ENCODE measurements at places on chromosomes 3 and 15. TPM values are rescaled to one million over a fixed set of nuclear protein-coding genes. Genes with fewer than 3 reads are reported as not detected.

DNA sequence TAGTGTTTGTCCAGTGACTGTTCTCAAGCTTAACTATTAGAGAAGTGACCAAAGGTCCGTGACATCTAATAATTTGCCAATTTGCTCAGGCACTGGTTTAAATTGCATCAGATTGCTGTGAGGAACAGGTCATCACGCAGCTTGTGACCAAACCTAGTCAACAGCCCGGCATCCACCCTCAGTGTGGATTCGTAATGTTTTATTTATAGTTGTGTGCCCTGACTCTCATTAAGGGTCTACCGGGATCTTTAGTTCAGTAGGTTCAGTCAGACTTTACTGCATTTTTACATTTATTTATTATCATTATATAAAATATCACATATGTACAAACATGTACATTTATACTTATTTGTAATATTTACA, 46.4 kb upstream of the PGPEP1L start:
- DNase-seq: no peak

GRCh38 chr3:31407665-31408064, 125.1 kb upstream of the STT3B start:
- peak; percentile 65 for DNase-seq

GRCh38 chr15:82969353-82969752, 16.7 kb upstream of the RAMAC start:
- DNase-seq: no peak

DNA sequence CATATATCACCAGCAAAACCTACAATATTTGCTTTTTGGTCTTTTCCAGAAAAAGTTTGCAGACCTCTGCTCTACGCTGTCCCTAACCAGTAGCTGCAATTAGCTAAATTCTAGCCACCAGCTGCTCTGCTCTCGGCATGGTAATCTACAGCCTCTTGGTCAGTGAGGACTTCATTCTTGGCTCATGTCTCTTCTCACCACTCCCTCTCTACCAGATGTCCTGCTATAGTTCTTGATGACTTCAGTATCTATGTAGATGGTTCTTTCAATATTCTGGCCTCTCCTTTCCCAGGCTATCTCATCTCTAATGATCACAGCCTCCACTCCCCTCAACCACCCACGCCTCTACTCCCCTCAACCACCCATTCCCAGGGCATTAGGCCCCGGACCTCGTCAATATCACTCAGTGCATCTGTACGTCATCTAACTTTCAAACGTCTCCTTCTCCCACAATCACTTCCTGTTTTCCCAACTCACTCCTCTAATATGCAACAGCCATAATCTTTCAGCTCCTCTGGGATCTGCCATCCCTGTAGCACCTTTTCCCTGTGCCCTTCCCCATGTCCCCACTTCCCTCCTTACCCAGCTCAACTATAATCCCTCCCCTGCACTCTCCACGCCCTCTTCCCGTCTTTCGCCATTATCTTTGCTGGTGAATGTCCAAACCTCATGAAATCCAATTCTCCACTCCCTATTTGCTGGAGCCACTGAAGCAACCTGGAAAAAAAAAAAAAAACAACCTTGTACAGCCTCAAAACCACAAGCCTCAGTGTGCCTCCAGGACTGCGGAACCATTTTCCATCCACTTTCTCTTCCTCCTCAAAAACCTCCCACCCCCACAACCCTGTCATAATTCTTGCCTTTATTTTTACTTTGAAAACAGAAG, 429.4 kb upstream of the PROK2 start:
- no peak for DNase-seq

IQCF5 gene
- not detected for total RNA-seq

GRCh38 chr15:86515625-86516024, 436.0 kb downstream of the AGBL1 start:
- no peak for DNase-seq

DNA sequence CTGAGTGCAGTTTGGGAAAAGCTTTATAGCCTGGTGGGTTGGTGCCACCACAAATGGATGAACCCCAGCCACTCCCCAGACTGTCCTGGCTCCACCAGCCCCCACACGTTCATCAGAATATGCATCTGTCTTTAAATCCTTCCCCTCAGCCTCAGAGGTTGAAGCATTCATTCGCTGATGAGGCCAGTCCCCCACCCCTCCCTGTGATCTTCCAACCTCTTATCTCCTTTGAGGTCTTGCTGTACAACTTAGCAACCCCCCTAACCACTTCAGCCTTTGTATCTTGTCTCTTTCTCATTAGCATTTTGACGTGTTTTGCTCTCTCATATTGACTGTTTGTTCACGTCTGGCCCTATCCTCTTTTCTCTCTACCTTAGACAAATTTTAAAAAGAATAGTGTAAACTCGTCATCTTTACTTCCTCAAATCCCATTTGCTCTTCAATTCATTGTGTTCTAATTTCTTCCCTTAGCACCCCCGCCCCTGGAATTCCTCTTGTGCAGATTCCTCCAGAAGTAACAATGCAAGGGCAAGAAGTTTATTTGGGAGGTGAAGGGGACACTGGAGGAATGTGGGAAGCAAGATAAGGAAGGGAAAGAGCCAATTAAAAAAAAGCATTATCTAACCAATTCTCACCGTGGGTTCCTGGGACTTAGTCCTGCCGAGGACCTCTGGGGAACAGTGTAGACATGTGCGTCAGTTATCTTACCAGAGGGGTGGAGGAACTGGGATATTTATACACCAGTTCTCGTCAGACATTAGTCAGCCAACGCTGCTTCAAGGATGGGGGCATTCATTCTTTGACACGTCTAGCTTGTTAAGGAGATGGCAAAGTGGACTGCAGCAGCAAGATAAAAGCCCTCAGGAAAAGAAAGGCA, 38.6 kb downstream of the MOBP start:
- no peak for DNase-seq

- no peak for DNase-seq
Observed at GRCh38 chr3:136544532-136544931, 207.6 kb downstream of the STAG1 start.

- no peak for DNase-seq
Observed at GRCh38 chr3:98587654-98588053, 5.8 kb downstream of the CPOX start.

GRCh38 chr3:48837163-48837562, 10.5 kb downstream of the PRKAR2A start:
- DNase-seq: no peak

DNA sequence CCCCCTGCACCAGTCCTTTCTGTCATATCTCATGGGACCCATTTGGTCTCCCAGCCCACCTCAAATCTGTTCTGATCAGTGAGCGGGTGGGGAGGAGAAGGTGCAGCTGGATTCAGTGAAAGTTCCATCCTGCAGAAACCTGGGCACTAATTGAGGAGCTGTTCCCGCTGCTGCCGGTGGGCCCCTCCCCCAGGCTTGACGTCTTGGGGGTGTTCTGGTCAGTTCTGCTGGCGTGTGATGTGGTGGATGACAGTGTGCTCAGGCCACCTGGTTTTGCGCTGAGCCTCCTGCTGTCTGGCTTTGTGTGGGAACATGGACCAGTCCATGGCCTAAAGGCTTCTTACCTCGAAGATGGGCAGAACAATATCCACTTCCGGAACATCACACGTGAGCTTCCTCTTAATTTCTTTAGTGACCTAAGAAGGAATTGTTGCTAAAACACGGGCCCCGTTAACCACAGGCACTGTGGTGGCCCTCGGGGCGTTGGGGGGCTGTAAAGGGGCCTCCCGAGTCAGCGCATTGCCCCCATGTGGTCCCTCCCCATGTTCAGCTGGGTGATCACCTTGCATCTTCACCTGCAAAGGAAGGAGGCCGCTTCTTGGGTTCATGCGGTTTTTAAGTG, 59.7 kb downstream of the RGMA start:
- DNase-seq: peak; percentile 18

DNA sequence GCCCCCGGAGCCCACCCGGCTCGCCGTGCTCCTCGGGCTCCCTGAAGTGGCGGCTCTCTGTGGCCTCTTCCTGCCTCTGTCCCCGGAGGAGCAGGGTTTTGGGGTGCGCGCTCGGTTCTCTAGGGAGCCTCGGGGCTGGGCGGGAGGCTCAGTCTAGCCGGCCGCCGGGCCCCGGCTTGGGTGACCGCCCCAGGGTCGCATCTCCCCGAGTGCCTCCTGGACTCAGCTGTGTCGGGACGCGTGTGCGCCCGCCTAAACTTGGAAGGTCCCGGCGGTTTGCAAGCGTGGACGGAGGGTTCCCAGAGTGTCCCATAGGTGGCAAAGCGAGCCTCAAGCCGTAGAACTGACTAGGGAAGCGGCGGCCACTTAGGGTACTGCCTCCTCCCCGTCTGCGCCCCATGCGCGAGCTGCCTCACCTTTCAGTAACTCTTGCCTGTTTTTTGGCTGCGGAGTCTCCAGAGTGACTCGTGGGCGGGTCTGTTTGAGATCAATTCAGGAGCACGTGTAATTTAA, 601 bp downstream of the ACTL6A start:
- peak; percentile 77 for DNase-seq

NANOGP8 gene
- total RNA-seq: 0.29 TPM

RASGRP1 gene
- not detected for total RNA-seq

DNA sequence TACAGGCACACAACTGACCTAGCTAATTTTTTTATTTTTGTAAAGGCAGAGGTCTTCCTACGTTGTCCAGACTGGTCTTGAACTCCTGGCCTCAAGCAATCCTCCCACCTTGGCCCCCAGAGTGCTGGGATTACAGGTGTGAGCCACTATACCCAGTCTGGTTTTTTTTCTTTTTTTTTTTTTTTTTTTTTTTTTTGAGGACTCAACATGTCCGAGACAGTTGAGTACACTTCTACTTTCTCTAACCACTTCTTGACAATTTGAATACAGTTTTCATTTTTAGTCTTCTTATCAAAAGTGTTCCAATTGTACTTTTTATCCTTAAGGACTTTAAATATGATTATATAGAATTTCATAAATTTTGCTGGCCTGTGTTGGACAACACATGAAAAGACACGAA, 7.4 kb upstream of the GSK3B start:
- DNase-seq: no peak

GRCh38 chr15:47814620-47815019, 97.3 kb downstream of the SEMA6D start:
- no peak for DNase-seq

GRCh38 chr3:138440121-138440521, 5.7 kb downstream of the ESYT3 start:
- no peak for DNase-seq

DNA sequence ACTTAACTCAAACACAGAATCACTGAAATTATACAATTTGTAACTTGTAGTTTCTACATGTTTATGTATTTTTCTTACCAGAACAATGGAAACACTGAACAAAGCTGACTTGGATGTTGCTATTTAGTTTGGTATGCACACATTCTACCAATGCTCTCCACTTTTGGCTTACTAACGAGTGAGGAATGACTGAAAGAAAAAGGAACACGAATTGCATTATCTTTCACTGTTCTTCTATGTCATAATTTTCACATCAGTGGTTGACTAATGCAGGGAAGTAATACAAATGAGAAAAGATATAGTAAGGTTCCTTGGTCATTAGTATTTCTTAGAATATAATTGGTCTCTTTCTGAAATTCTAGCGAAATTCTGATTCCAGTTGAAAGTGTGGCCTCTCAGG, 9.8 kb upstream of the CNTN3 start:
- DNase-seq: peak; percentile 5

DNA sequence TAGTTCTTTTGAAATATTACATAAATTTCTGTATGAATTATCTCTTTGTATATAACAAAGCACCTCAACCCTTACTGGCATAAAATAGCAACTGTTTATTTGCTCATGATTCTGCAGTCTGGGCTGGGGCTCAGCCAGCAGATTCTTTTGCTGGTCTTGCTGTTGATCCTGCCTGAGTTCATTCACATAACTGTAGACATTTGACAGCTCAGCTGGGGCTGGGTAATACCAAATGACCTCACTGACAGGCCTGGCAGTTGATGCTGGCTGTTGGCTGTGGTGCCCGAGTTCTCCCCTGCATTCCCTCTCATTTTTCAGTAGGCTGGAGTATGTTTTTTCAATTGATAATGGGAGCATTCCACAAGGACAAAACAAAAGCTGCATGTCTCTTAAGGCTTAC, 449.9 kb upstream of the GOLIM4 start:
- DNase-seq: no peak

CACNA2D3 gene
- 0.06 TPM for total RNA-seq

DNA sequence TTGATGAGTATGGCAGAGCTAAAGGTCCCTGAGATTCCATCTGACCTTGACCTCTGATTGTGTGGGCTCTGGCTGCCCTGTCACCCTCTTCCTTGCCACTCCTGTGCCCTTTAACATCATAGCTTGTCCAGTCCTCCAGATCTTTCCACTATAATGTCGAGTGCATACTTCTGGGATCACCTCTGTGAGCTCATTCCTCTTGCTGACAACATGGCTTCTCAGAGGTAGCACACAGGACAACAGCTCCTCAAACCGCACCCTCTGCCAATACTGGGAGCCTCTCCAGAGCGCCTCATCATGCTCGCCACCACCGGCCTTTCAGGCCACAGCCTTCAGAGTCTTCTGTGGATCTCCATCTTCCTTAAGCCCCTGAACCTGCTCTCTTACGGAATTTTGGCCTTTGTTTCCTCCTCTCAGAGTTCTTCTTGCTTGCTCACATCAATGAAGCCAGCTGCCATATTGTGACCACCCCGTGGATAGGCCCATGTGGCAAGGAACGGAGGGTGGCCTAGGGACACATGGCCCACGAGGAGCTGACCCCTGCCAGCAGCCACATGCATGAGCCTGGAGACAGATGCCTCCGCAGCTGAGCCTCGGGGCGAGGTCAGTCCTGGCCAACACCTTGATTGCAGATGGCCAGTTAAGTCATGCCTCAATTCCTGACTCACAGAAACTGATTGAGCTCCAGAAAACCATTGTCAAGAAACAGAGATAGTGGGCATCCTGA, 31.1 kb downstream of the PLA2G4D start:
- no peak for DNase-seq

DNA sequence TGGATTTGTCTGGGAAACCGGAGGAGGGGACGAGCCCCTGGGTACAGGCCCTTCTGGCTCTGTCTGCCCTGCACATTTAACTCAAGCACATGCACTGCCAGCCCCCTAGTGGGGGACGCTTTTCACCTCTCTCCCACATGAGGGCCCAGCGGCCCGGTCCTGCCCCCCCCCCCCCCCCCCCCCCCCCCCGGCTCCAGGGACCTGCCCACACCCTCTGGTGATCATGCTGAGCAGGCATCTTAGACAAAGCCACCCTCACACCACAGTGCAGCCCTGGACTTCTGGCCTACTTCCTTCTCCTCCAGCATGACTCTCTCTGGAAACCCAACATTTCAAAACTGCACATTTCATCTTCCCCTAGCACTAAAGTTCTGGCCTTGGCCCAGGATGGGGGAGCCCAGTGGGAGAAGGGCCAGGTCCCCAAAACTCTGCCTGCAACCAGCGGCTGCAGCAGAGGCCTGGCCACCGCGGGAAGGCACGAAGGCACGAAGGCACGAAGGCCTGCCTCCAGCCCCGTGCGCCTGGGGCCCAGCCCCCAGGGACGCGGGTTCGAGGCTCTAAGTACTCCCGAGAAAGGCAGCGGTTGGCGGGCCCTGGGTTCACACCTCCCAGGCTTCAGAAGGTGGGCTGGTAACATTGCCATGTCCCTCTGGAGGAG, 14.1 kb downstream of the KLF15 start:
- DNase-seq: no peak

All from LHCN-M2 (cell line).